ENCODE measurements at places on chromosomes 1 and 21.

GRCh38 chr1:183185941-183186490 is at the start of gene LAMC2:
LAMC2 (plus strand) TSS chr1:183186264; CDS start chr1:183186353, 89 bp downstream.
- no peak for DNase-seq

DNA sequence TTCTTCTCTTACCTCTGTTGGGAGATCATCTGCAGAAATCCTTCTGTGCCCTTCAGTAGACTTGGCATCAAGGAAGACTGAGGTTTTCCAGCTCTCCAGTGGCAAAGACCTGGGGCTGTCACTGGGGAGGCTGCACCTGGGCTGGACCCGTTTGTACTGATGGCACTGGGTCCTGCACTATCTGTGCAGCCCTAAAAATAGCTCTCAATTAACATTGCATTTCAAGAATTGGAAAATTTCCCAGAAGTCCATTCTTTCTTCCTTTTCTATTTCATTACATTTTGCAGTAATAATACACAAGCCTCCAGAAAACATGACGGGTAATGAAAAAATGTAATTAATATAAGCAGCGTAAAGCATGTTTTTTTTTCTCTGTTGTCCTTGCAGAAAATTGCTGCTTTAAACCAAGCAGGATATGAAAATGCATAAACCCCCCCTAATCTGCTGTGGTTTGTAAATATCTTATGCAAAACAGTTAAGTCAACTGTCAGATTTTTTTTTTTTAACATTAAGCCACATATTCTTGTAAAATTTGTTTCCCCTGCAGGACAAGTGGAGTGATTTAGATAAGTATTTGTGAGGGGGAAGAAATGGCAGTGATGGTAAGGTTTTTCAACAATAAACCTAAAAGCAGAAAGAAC is 64.9 kb downstream of the LMO4 start:
- DNase-seq, result no peak

DNA sequence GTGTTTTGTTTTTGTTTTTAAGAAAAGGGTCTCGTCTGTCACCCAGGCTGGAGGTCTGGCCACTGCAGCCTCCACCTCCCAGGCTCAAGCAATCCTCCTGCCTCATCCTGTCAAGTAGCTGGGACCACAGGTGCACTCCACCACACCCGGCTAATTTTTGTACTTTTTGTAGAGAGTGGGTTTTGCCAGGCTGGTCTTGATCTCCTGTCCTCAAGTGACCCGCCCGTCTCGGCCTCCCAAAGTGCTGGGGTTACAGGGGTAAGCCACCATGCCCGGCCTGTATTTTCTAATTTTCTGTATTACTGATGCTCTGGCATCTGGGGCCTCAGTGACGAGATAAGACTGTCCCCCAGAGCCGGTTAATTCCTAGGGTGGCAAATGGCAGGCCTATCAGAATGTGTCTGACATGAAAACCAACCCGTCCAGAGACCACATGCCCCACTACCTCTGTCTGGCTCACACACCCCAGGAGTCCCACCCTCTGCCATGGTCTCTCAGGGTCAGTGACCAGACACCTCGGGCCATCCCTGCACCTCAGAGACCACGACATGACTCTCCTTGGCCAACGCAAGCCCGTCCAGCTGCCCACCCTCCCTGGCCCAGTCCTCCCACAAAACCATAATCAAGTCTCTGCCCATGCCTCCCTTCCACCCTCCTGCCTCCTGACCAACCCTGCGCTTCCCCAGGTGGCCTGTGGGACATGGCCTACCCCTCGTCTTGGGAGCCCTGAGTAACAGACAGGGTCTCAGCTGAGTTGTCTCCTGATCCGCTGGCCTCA is 12.5 kb downstream of the NPHP4 start:
- DNase-seq, result no peak

DNA sequence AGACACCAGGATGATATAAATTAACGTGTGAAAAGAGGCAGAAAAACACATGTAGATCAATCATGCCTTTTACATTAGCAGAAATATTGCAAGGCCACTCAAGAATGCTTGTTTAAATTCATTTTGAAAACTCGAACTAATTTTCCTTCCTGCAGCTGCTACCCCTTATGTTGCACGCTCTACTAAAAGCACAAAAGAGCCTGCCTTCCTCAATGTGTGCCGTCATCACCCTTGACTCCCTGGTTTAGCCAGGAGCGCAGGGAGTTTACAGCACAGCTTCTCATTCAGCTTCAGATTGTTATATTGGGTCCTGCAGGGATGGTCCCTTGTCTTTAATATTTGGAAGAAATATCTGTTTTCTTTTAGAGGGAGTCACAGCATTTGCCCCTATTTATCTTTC is 10.1 kb upstream of the ST6GALNAC5 start:
- DNase-seq, result no peak

DNA sequence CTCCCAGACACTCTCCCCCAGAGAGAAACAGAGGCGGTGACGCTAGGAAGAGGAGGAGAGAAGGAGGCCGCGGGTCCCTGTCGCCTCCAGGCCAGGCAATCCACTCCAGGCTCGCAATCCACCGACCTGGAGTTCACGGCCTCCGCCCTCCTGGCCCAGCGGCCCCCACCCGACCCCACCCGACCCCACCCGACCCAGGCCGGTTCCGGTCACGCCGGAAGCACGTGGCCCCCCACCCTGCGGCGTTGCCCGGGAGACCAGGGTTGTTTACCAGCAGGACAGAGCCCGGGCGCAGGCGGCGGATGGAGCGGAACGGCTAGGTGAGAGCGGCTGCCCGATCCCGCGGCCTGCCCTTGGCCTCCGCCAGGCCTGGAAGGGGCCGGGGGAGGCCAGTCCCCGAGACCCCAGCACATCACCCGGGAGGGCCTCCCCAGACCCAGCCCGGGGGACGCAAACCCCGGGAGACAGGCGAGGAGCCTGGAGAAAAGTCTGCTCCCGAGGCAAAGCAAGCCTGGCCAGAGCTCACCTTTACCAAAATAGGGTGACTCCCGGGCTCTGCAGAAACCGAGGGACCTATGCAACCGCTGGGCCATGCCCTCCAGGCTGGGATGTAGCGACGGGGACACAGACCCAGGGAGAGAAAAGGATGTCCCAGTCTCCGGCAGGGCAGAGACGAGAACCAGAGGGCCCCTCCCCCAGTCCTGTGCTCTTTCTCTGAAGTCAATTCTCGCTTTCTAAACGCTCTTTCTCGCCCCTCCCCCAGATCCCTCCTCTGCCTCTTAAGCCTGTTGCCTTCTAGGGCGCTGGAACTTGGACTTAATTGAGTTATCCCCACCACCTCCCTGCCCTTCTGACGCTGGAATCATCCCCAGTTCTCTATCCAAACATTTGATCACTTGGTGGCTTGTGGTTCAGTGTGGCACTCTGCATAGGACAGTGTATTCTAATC is at the start of the genes PLA2G2C and UBXN10:
Gene PLA2G2C, minus strand, starts transcription at position 685 of the 949 bp plus-strand sequence. CDS start 9,155 bp downstream, outside the sequence.
Gene UBXN10, plus strand, starts transcription at position 263 of the 949 bp plus-strand sequence. CDS start 4,466 bp downstream, outside the sequence.
- no peak for DNase-seq

DNA sequence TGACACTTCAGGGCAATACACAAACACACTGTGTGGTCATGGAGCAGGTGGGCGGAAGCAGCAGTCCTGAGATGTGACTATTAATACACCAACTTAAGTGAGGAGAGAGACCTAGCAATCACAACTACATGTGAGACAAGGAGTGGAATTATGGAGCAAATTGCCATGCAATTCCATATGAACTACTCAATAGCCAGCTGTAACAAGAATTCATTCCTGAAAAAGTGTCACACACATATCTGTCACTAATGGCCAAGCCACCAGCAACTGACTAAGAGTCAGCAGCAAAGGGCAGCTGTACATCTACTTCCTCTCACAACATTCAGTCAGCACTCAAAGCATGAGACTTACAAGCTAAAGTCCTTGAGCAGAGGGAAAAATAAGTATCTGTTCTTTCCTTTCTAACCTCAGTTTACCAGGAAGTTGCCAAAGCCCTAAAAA is 46.2 kb downstream of the GPR3 start:
- no peak for DNase-seq

- no peak for DNase-seq
These were observed 120.0 kb downstream of the PGBD5 start for GRCh38 chr1:230306169-230306568.

GRCh38 chr1:42742617-42743316 is 2.7 kb upstream of the CLDN19 start:
- DNase-seq, result no peak

DNA sequence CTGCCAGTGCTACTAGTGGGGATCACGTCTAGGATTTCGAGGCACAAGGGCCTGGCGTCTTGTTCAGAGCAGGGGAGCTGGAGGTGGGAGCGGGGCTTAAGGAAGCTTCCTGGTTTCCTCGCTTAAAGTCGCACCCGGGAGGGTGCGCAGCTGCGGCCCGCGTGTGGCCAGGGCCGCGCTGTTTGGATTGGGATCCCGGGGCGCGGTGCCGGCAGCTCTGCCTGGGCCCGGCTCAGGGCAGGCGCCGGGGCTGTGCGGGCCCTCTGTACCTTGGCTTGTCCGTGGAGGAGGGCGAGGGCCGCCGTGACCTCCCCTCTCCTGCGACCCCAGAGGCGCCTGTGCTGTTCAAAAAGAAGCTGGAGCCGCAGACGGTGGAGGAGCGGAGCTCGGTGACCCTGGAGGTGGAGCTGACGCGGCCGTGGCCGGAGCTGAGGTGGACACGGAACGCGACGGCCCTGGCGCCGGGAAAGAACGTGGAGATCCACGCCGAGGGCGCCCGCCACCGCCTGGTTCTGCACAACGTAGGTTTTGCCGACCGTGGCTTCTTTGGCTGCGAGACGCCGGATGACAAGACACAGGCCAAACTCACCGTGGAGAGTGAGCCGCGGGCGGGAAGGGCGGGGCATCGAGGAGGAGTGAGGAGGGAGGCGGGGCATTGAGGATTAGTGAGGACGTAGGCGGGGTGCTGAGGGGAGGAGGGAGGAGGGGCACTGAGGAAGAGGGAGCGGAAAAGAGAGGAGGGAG is 67.8 kb downstream of the OBSCN start:
- peak; percentile 19 for DNase-seq

All from AG04449 (cell line).